CD4-positive, alpha-beta T cell treated with Interleukin-17A for 4 hours (primary cell): ENCODE measurements at places on chromosomes 11 and 22.

DNA sequence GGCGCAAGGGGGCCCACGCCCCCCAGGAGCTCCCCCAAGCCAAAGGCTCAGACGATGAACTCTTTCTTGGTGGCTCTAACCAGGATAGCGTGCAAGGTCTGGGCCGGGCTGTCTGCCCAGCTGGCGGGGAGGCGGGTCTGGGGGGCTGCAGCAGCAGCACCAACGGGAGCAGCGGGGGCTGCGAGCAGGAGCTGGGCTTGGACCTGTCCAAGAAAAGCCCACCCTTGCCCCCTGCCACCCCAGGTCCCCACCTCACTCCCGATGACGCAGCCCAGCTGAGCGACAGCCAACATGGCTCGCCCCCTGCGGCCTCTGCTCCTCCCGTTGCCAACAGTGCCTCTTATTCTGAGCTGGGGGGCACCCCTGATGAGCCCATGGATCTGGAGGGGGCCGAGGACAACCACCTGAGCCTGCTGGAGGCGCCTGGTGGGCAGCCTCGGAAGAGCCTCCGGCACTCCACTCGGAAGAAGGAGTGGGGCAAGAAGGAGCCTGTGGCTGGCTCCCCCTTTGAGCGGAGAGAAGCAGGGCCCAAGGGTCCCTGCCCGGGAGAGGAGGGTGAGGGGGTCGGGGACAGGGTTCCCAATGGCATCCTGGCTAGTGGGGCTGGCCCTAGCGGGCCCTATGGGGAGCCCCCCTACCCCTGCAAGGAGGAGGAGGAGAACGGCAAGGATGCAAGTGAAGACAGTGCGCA, 21.6 kb upstream of the TMEM191C start:
- no peak for DNase-seq

- no peak for DNase-seq
Observed at GRCh38 chr11:69447786-69448185, 33.7 kb upstream of the LINC01488 start.

GRCh38 chr11:62295504-62295903, 3.4 kb downstream of the SCGB1D4 start:
- no peak for DNase-seq

DNA sequence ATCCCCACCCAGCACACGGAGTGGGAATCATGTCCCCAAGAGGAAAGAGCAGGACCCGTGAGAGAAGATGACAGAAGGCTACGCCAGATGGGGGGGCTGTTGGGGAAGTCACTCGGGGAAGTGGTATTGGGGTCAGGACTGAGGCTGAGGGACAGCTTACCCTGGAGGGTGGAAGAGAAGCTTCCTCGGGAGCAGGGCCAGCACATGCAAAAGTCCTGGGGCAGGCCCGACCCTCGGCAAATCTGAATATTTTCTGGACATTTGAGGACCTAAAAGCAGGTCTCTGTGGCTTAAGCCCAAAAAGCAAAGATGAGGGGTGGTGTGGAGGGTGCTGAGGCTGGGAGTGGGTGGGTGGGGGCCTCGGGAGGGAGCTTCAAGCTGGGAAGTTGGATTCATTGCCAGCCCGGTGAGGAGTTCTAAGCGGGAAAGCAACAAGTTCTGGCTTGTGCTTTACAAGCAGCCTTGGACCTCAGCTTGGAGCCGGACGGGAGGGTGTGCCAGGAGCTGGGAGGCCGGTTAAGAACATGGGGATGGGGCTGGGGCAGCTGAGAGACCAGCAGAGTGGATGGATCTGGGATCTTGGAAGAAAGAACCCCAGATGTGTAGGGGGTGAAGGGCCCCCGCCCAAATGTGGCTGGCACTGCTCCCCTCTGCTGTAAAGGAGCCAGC, 34.9 kb downstream of the GRAMD4 start:
- no peak for DNase-seq

DNA sequence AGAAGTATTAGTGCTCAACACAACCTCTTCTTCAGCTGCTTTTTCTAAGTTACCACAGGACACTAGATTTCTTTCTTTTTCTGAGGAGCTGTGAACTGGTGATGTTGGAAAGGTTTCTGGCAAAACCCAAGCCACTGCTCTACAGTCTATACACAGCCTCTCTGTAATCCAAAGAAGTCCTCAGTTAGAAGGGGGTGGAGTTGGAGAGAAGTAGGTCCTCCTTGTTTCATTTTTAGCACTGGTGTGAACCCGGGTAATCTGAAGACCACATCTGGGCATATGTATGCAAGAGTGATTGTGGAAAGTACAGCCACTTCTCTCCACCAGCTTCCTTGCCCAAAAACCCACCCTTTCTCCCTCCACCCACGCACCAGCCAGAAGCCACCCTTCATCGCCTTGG, 1168.1 kb downstream of the LRRC4C start:
- DNase-seq: no peak

GRCh38 chr11:102983486-102983885, 28.0 kb upstream of the MMP13 start:
- DNase-seq: no peak

DNA sequence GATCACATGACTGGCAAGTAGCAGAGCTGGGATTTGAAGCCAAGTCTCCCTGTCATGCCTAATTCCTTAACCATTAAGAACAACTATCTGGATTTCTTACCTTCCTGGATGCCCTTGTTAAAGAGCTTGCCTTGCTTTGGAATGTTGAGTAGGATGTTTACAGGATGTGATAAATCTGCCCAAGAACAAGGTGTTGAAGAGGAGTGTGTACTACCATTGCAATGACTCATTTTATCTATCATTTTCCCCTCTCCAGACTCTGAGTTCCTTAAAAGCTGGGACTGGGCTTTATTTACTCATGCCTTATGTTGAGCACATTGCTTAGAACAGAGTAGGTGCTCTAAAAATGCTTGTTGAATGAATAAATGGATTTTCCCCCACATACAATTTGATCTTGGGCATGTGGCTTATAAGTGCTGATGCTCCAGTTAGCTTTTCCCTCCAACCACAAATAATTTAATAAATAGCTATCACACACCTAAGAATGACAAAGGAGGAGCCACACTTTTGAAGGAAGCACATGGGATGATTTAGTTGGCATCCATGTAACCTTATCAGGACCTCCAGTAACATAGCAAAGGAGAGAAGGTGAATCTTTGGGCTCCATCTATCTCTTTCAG, 268.6 kb upstream of the SESN3 start:
- DNase-seq: no peak

GRCh38 chr11:123323568-123323967, 106.5 kb upstream of the GRAMD1B start:
- no peak for DNase-seq

DNA sequence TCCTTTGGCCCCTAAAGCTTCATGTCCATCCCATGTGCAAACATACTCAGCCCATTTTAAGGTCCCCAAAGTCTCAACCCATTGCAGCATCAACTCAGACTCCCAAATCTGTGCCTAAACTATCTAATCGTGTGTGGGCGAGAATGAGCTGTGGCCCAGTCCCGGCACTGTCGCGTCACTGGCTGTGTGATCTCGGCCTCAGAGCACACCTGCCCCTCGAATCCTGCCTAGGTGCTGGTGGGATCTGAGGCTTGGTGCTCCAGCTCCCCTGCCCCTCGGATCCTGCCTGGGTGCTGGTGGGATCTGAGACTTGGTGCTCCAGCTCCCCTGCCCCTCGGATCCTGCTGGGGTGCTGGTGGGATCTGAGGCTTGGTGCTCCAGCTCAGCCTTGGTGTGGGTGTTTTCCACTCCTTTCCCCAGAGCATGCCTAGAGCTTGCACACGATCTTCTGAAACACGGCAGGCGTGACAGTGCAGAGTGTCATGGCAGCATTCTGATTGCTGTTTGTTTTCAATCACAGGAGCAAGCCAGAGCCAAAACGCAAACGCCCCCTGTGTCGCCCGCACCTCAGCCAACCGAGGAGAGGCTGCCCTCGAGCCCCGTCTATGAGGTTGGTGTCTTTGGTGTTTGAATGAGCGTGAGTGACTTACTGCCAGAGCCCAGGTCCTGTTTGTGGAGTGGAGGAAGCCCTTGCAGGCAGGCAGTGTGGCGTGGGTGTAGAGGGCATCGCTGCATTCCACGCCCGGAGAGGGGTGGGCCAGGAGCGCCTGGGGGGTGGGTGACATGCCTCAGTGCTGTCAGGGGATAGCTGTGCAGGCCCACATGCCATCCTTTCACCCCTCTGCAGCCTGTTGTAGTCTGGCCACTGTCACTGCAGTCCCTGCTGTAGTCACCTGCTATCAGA, 32.6 kb downstream of the CTTN start:
- no peak for DNase-seq

GRCh38 chr11:12259956-12260355, 117.4 kb upstream of the PARVA start:
- no peak for DNase-seq
